Left forelimb (tissue), 1 donor: ENCODE measurements at places on chromosomes 5 and 9.

- no peak for DNase-seq
These were observed 174.3 kb upstream of the PIK3R1 start for GRCh38 chr5:68041293-68041692.

DNA sequence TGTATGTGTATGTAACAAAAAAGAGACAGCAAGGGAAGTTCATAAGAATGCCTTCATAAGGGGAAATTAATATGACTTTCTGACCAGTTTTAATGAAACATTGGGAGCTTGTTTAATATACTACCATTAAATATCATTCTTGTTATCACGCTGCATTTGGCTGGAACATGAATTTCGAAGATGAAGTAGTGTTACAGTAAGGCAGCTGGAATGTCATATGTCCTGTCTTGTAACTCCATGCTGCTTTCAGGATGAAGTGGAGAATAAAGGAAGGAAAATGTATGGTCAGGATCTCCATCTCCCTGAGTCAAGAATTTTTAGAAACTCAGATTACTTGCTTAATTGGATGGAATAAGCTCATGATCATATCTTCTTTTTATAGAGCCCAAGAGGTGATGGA lies 61.5 kb upstream of the DMAC1 start:
- DNase-seq, result no peak

DNA sequence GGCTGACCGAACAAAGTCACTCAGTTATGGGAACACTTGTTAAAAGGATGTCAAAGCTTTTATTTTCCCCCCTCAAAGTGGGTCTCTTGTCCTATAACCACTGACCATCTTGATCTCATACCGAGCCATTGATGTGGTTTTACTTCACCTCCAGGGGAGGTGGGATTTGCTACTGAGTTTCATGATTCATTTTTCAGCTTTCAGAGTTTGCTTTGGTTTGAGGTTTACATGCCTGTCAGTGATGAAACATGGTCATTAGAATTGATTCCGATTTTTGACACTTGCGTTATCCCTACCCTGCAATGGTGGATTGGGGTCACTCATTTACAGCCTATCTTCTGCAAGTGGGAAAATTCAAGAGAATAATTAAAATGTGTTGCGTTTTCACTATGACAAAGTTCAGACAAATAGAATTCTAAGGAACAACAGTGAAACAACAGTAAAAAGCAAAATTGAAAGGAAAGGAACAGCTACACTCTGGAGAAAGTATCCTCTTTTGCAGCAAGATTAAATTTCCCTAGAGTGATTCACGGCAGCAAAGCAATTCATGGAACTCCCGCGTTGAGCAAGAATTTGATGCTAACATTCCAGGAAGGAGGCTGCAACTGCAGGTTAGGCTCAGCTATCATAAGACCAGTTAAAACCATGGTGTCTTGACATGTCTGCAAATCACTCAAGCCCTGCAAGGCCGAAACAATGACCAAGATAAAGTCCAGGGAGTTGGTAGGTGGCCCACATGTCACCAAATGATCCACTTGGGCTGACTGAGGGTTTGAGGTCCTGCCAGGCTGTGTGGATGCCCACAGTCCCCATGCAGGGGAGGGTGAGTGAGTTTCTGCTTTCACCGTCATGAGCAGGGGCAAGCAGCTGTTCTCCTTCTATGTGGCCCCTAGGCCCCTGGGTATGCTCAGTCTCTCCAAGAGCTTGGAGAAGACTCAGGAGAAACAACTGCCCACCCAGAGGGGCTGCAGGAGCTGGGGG lies 9.4 kb downstream of the GADD45G start:
- no peak for DNase-seq

- peak; percentile 65 for DNase-seq
These were observed 100.2 kb downstream of the ADAMTS2 start for GRCh38 chr5:179245031-179245430.

GRCh38 chr5:116371935-116372334 lies 202.7 kb downstream of the SEMA6A start:
- DNase-seq, result no peak

- DNase-seq, result no peak
These were observed 129.7 kb upstream of the PCA3 start for GRCh38 chr9:76634356-76635054.

DNA sequence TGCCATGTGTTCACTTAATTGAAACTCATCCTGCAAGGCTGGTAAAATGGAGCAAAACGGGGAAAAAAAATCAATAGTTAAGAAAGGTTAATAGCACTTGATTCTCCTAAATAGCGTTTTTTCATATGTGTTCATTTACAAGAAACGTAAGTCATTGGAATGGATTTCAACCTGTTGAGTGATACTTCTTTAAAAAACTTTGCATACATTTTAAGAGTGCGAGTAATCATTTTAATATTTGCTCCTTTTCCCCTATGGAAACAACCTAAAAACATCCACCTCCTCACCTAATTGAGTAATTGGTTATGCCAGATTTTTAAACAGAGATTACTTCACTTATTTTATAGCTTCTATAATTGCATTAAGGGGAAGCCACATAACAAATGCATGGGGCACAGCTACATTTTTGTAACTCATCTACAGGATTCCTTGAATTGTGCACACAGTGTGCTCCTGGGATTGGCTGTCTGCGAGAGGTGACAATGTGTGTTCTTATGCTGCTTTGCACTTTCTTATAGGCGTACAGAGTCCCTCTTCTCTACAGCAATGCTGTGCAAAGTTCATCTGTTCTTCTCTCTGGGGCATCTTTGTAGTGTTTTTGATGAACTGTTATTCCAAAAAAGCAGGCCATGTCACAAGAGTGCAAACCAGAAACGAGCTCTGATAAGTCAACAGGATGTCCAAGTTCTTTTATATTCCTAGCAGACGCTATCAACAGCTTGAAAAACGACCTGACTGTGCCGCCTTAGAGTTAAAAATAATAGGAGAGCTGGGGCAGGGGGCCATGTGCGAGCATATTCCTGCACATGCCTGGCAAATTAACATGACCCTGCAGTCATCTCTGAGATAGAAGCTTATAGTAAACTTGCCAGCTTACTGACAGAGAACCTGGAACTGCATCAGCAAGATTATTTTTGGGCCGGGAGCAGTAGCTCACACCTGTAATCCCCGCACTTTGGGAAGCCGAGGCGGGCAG lies 117.9 kb downstream of the GOLPH3 start:
- no peak for DNase-seq

- DNase-seq, result no peak
These were observed 176.4 kb downstream of the AUH start for GRCh38 chr9:91185193-91185886.

GRCh38 chr9:117929868-117930267 lies 225.7 kb downstream of the TLR4 start:
- no peak for DNase-seq

DNA sequence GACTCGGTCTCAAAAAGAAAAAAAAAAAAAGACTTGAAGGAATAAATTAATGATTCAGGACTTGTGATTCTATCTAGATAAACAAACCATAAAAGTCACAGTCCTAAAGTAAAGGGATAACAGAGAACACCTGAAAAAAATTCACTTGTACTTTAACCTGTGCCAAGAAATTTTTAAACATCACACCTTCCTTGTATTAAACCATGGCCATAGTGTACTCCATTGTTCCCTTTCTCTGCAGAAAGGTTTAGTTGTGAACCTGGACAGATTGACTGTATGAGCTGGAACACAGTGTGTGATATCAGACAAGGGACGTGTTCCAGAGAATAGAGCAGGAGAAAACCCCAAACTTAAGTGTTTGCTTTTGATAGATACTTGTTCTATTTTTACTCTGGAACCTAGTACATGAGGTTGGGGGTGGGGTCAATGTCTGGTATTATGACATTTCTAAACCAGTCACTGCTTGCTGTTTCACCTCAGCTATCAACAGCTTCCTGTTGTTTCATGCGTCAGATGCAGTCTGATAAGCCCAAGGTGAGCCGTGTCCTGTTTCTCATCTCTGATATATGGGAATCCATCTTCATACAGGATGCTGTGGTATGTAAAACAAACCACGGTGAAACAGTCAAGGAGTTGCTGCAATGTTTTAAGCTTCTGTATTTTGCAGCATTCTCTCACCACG lies 62.5 kb upstream of the ITGA1 start:
- no peak for DNase-seq

DNA sequence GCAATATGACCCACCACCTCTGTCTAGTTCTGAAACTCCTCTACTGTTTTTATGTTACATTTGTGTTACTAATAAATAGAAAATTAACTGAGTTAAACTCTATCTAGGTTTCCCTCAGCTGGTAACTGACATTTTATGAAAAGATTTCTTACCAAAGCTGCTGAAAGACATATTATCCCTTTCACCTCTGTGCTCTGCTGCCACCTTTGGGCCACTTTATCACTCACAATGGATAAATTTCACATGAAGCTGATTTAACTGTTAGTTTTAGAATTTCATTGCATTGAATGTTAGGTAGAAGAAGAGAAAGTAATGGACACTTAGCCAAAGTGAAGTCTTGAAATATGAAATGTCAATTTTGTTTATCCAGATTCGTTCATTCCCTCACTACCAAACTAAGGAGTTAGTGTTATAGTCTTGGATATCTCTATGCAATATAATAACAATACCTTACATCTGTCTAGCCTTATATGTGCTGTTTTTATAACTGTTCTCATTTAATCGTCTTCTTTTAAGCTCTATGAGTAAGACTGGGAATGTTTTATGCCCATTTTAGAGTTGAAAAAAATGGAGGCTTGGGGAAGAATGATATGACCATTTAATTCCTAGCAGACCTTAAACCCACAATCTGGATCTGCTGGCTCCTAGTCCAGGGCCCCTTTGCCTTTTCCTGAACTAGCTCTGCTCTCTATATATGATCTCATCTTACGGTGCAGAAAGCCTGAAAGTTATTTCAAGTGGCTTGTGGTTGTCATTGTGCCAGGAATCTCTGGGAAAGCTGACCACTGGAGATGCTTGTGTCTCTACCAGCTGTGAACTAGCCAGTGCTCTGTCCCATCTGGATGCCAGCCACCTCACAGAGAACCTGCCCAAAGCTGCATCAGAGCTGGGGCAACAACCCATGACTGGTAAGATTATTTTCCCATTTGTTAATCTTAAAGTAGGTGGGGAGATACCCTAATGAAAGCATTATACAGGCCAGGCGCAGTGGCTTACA lies 97.1 kb downstream of the GOLPH3 start:
- DNase-seq, result no peak

GRCh38 chr5:148858106-148858505 lies 31.7 kb downstream of the ADRB2 start:
- DNase-seq, result no peak

GRCh38 chr5:95069021-95069420 lies 215.9 kb downstream of the MCTP1 start:
- DNase-seq, result no peak

DNA sequence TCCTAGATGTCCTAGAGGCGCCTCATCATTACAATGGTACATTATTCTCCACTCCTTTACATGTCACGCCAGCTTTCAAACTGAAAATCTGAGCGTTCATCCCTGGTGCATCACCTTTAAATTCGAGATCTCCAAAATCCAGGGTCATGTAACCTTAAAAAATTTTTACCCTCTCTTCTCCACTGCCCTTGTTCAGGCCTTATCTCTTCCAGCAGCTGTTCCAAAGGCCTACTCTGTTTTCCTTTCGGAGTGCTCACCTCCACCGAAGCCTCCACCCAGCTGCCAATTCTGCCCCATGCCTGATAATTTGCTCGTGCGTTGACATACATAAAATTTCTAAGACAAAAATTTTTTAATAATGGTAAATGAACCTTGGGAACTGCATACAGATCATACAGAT lies 950 bp upstream of the MSH3 start:
- no peak for DNase-seq

- DNase-seq, result no peak
These were observed 122.8 kb upstream of the TNPO1 start for GRCh38 chr5:72693546-72694205.

DNA sequence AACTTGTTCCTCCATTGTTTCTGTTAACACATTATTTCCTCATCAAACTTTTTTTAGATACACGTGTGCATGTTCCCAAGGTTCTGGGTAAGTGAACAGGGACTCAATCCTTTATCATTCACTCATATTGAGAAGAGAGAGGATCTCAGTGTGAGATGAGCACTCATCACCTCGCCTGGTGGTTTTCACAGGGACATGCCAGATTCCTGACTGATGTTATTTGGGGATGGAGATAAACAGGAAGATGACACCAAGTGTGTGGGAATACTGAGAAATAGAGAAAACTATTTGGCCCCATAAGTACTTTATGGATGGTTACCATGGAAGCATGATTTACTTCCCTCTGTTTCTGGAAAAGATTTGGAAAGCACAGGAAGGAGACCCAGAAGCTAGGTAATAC lies 533.3 kb upstream of the DMAC1 start:
- no peak for DNase-seq

DNA sequence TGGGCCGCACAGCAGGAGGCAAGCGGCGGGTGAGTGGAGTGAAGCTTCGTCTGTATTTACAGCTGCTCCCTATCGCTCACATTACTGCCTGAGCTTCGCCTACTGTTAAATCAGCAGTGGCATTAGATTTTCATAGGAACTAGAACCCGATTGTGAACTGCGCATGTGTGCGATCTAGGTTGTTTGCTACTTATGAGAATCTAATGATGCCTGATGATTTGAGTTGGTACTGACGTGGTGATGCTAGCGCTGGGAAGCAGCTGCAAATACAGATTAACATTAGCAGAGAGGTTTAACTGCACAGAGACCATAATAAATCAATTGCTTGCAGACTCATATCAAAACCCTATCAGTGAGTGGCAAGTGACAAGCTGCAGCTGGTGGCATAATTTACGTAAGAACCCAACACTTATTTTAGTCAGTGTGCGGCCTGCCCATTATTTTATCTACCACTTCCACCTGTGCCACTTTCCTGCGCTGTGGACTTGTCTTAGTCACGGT lies 133.4 kb upstream of the CDH9 start:
- DNase-seq, result no peak

DNA sequence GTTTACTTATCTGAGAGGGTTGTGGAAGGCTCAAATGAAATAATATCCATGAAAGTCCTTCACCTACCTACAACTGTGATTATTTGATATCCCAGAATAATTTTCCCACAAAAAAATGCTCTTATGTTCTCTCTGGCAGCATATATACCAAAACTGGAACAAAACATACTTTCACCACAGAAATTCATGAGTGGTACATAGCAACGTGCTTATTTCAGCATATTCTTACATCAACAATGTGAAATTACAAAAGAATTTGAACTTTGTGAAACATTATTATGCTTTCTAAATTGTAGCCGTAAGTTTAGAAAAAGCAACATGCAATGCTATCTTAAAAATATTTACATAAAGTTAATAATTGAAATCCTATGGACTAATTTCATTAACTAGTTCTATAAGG lies 137.1 kb downstream of the GABRB2 start:
- no peak for DNase-seq

GRCh38 chr5:158698768-158699284 lies 400.9 kb downstream of the EBF1 start:
- no peak for DNase-seq

- DNase-seq, result no peak
These were observed 208.9 kb downstream of the PDE4D start for GRCh38 chr5:59684388-59685190.
